ENCODE measurements at places on chromosomes 11 and 22. TPM values are rescaled to one million over a fixed set of nuclear protein-coding genes. Genes with fewer than 3 reads are reported as not detected.
A peak's percentile ranks its signal among the peaks of the same experiment; 100 is the strongest.

DNA sequence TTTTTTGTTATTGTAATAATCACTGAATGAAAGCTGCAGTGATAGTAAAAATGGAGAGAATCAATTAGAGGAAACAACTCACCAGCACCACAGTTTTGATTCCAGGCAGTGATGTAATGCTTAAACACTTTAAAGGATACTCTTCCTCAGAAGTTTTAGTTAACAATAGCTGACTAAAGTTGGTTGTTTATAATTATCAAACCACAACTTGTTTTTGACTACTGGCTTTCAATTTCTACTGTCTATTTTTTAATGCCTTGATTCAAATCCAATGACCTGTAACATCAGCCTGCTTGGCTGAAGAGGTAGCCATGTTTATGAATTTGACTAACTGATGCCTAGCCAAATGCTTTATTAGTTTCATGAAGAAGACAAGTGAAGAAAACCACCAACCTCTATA, 18.2 kb upstream of the CASP12 start:
- no peak for DNase-seq

GRCh38 chr11:105111145-105111944, 28.2 kb downstream of the CARD18 start:
- no peak for DNase-seq

DNA sequence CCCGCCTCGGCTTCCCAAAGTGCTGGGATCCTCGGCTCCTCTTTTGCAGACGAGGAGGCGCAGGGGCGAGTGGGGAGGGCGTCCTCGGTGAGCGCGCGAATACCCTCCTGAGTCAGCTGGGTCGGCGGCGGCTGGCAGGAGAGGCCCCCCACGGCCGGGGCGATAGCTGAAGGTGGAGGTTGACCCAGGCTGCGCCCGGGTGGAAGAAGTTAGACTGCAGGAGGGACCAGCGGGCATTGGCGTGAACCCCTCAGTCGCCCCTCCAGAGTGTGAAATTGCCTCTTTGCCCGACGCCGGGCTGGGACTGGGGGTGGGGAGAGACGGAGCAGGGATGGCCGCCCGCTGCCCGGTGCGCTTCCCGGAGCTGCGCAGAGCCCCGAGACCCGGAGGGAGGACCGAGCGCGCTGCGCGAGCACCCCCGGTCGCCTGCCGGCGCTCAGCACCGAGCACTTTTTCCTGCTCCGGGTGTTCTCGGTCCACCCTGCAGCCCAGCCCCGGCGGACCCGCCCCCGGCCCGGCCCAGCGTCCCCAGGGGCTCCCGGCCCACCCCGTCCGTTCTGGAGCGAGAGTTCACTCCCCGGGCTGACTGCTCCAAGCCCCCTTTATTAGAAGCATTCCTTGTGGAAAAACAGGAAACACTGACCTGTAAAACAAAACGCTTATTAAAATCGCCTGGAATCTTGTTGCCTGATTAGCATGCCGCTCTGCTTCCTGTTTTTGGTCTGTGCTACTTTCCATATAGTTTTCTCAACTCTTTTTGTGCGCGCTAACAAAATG, 13.7 kb upstream of the CPT1A start:
- DNase-seq: no peak

GRCh38 chr11:122920579-122920978, 38.0 kb downstream of the JHY start:
- no peak for DNase-seq

DNA sequence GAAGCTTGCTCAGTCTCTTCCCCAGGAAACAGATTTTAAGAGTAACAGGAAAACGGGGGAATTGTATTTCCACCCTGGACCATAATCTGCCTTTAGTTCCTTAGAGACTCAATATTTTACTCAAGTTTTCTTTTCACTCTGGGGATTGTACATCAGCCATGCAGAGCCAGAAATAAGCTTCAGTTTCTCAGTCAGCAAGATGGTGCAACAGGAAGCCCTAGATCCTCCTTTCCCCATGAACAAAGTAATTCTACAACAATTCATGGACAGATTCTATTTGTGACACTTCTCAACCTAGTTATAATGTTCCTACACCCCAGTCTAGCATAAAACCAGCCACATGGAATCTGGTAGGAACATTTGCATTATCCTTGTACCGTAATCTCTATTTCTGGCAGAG, 24.7 kb downstream of the OR8B2 start:
- no peak for DNase-seq

DNA sequence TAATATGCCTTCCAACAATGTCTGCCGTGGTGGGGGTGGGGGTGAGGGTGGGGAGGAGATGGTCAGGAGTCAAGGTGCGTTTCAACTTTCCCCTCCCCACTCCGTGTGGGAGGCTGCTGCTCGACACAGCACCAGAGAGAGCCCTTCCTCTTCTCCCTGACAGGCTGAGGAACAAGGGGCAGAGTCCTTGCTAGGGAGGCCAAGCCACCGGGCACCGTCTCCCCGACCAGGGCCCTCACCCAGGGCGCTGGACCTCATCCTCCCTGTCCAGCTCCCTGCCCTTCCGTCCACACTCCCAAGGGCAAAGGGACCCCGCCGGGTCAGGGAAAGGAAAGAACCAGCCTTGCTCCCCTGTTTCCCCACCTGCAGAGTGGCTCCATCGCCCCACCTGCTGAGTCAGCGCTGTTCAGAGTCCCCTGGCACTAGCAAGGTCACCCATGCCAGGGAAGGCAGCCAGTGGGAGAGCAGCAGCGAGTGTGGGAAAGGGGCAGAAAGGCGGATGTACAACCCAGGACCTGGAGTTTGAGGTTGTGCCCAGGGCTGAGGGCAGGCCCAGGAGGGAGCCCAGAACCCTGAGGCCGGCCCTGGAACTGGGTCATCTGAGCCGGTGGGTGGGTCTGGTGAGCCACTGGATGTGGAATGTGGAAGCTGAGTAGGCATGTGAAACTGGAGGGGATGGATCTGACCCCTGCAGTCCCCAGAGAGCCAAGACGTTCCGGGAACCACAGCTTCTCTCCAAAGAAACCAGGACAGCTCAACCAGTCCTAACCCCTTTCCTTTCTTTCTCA, 47.2 kb downstream of the BUD13 start:
- peak; percentile 86 for DNase-seq

- DNase-seq: peak; percentile 47
Measured at GRCh38 chr11:131025020-131025419, 108.7 kb upstream of the SNX19 start.

GRCh38 chr11:86775361-86775760, 25.0 kb upstream of the PRSS23 start:
- DNase-seq: no peak

GRCh38 chr11:6353367-6353987, 33.2 kb upstream of the CAVIN3 start:
- peak; percentile 62 for DNase-seq

The OR4A16 gene
- total RNA-seq: not detected

The GSTP1 gene
- 246 TPM for total RNA-seq

The RTN4RL2 gene
- total RNA-seq: 0.94 TPM

The RGL4 gene
- total RNA-seq: 0.40 TPM

All from myocyte (in vitro differentiated cells).